ENCODE measurements at places on chromosomes 12 and 14. TPM values are rescaled to one million over a fixed set of nuclear protein-coding genes. Genes with fewer than 3 reads are reported as not detected.

- DNase-seq, result no peak
Measured at GRCh38 chr12:26696048-26696612, 136.9 kb downstream of the ITPR2 start.

DNA sequence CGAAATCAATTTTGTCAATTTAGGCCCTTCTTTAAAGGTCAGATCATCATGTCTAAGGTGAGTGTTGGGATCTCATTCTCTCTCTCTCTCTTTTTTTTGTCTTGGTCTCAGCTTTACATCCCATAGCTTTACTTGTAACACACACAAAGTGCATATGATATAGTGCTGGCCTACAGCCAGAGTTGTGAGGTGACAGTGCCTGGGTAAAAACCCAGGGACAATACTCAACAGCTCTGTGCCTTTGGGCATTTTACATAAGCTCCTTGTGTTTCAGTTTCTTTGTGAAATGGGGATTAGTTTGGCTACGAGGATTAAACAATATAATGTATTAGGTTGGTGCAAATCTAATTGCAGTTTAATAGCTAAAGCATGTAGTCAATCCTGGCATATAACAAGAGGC is 40.2 kb downstream of the GRIP1 start:
- DNase-seq, result no peak

DNA sequence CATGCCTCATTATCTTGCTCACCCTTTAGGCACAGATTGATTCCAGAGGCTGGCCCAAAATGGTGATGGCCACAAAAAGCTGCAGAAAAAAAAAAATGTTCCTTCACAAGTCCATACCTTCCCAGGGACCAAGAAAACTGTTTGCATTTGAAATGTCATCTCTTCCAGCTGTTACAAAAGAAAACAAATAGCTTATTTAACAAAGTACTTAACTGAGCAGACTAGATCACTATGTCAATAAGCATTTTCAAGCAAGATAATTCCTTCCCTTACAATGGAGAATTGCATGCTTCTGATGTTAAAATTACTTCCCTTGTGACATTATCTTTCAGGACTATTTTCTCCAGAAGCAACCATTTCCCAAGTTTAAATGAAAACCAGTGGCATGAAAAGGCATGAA is 377.9 kb upstream of the KITLG start:
- no peak for DNase-seq

DNA sequence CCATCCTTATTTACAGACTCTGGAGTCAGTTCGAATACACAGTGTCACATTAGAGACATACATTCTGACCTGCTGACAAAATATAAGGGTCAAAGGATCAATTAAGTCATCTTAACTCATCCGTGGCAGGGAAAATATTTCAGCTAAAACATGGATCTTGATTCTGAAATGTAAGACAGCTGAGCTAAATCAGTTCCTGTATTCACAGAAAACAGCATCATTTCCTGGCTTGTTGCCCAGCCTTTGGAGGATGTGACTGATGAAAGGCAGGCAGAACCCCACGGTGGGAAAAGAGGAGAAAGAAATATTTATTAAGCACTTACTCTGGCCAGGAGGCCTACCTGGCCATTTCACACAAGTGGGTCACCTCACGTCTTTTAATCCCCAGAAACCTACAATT is 101.9 kb downstream of the GAS2L3 start:
- peak; percentile 84 for DNase-seq

DNA sequence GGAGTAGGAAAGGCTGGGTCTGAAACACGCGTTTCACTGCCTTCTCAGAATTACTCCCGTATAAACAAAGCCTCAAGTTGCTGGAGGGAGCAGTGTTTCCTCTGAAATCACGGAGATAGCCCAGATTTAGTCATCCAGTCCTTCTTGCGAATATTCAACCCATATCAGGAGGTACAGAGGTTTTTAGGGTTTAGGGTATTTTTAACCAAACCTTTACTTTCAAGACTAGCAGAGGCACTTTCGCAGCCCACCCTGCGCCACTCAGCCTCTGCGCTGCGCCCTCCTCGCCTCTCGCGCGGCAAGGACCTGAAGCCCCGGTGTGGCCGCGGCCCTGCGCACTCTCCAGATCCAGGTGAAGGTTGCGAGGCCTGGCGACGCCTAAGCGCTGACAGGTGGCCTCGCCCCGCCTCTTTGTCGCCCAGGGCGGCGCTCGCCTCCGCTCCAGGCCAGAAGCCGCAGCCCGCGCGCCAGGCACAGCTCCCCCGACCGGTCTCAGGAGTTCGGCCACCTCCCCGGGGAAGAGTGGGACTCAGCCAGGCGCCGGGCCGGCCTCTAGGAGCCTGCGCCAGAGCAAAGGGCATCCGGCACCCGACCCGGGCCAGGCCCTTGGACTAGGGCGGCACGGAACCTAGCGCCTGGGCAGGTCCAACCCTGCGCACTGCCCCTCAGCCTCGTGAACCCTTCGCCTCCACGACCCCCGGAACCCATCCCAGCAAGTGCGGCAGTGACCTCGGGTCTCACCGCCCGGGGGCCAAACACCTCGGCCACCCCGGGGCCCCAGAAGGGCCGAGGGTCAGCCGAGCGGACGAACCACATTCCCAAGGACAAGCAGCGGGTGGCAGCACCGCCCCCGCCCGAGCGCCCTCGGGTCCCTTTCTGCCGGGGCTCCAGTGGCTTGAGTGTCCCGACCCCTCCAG is 1.8 kb upstream of the SAMD4A start:
- peak; percentile 88 for DNase-seq

- peak; percentile 96 for DNase-seq
Measured at GRCh38 chr12:69897744-69898143, 72.7 kb downstream of the MYRFL start.

DNA sequence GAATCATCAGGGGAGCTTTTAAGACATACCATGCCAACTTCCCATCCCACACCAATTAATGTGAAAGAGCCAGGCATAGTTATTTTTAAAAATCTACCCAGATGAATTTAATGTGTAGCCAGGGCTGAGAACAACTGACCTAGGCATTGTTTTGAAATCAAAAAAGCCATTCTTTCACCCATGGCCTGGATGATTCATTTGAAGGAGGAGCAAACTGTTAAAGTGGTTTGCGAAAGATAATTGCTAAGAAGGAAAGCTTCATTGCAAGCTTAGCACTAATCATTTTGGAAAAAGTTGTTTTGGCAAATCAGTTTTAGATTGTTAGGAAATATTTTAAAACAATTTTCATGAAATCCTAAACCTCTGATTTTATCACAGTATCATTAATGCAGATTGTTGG is 2.1 kb upstream of the GTSF1 start:
- DNase-seq, result no peak

DNA sequence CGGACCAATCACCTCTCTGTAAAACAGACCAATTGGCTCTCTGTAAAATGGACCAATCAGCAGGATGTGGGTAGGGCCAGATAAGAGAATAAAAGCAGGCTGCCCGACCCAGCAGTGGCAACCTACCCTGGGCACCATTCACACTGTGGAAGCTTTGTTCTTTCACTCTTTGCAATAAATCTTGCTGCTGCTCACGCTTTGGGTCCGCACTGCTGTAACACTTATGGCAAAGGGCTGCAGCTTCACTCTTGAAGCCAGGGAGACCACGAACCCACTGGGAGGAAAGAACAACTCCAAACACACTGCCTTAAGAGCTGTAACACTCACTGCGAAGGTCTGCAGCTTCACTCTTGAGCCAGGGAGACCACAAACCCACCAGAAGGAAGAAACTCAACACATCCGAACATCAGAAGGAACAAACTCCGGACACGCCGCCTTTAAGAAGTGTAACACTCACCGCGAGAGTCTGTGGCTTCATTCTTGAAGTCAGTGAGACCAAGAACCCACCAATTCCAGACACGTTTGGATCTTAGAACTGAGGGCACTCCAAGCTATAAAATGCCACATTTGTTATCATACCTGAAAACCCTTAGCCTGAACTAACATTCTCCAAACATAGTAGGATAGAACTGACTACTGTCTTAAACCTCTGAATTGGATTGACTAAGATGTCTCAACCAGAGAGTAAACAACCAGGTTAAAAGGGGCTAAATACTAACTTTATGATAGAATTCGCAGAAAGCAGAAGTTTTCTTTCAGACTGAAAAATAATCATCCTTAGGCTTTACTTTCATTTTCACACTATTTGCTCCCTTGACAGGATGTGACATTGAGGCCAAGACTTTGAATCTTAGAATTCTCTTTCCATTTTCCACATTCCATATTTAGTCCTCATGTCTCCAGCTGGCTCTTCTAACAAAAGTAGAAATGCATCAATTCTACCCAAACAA is 33.6 kb downstream of the CDKL1 start:
- DNase-seq, result peak; percentile 79

DNA sequence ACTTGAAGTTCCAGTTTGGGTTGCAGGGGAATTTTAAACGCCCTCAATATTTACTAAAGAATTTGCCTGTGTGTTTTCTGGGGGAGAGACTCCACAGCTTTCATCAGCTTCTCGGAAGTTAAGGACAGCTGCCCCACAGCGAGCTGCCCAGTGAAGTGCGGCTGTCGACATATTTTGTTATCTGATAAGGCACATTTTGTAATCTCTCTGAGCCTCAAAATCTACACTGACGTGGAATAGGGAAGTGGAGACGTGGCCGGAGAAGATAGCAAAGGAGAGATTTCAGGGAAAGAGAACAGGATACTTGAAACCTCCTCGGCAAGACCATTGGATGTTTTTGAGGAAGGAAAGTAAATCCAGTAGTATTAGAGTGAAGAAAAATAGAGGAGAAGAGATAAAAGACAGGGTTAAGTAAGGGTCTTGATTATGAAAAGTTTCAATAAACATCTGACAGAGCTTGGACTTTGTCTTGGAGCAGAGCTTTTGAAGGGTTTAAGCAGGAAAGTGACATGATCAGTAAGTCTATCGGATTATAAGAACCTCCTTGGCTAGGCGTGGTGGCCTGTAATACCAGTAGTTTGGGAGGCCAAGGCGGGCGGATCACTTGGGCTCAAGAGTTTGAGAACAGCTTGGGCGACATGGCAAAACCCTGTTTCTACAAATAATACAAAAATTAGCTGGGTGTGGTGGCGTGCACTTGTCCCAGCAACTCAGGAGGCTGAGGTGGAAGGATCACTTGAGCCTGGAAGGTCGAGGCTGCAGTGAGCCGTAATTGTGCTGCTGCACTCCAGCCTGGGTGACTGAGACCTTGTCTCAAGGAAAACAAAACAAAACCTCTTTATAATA is 1.1 kb downstream of the POLR3B start:
- no peak for DNase-seq

DNA sequence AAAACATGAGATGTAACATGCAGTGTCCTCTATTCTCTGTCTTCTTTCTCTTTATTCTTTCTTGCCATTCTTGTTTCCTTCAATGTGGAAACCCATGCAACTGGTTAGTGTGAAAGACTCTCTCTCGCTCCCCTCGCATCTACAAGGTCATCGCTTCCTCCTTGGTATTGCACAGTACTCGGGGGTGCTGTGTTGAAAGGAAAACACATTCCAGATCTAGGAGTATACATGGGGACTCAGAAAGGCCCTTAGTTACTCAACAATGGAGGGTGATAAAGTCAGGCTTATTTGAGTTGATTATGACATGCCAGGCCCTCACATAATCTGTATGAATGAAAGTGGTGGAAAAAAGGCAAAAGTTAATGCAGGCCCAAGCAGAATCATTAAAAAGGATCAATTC is 75.5 kb upstream of the OVCH1 start:
- no peak for DNase-seq

Gene CLEC9A
- total RNA-seq, result 0.18 TPM

Gene SLC38A4
- total RNA-seq, result 5.6 TPM

Gene A2M
- 233 TPM for total RNA-seq

Gene LYZ
- 11.3 TPM for total RNA-seq
